ENCODE measurements at places on chromosomes 4 and X. TPM values are rescaled to one million over a fixed set of nuclear protein-coding genes. Genes with fewer than 3 reads are reported as not detected.
A peak's percentile ranks its signal among the peaks of the same experiment; 100 is the strongest.

- no peak overlapping the region for H3K27ac ChIP-seq
- no peak overlapping the region for H3K4me3 ChIP-seq
- DNase-seq: no peak
- H3K4me1 ChIP-seq: peaks cover 19% of the 10 kb centered on the region
- no peaks in the 10 kb centered on the region for H3K36me3 ChIP-seq
- H3K27me3 ChIP-seq: no peaks in the 10 kb centered on the region
Observed at GRCh38 chr4:38672074-38672396, 8.0 kb downstream of the KLF3 start.

Gene CXCL1
- total RNA-seq: 0.20 TPM

DNA sequence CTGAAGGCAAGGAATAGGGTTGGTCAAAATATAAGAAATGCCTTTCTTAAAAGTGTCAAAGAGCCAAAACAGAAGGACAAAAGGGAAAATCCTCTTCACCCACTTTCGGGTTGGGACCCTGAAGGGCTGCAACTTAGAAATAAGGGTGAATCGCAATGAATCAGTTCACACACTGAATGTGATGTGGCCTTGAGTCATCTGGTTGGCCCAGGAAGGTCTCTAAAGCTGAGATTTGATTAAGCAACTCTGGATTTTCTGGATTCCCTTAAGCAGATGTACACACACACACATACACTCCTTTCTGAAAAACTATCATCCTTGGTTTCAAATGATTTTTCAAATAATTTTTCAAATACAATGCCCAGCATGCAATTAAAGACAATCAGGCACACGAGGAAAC lies 13.1 kb downstream of the TAB3 start:
- peaks cover 4% of the 10 kb centered on the region for H3K36me3 ChIP-seq
- H3K27me3 ChIP-seq: no peaks in the 10 kb centered on the region
- no peaks in the 10 kb centered on the region for H3K4me1 ChIP-seq
- no peak overlapping the region for H3K4me3 ChIP-seq

Gene ANXA3
- 21.6 TPM for total RNA-seq

- no peak for DNase-seq
- H3K27me3 ChIP-seq: no peaks in the 10 kb centered on the region
- peaks cover 53% of the 10 kb centered on the region for H3K36me3 ChIP-seq
- H3K4me1 ChIP-seq: no peaks in the 10 kb centered on the region
- no peak overlapping the region for H3K27ac ChIP-seq
- H3K4me3 ChIP-seq: no peak overlapping the region
Observed at GRCh38 chr4:132417220-132417619, 731.9 kb upstream of the PCDH10 start.

DNA sequence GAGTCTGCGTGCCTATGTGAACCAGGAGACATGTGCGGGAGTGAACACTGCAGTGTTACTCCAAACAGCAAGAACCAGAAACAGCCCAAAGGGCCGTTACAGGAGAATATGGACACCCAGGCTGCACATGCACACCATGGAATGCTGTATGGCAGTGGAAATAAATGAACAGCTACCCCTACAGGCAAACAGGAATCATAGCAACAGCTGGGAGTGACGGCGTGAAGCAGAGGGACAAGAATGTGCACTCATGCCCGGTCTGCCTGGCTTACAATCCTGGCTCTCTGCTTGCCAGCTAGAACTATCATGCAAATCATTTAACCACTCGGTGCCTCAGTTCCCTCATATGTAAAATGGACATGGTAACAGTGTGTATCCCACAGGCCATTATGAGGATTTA lies 16.6 kb downstream of the GPKOW start:
- H3K4me1 ChIP-seq: no peaks in the 10 kb centered on the region
- no peaks in the 10 kb centered on the region for H3K27me3 ChIP-seq
- no peak overlapping the region for H3K27ac ChIP-seq
- H3K4me3 ChIP-seq: no peak overlapping the region
- peak; percentile 35 for DNase-seq

DNA sequence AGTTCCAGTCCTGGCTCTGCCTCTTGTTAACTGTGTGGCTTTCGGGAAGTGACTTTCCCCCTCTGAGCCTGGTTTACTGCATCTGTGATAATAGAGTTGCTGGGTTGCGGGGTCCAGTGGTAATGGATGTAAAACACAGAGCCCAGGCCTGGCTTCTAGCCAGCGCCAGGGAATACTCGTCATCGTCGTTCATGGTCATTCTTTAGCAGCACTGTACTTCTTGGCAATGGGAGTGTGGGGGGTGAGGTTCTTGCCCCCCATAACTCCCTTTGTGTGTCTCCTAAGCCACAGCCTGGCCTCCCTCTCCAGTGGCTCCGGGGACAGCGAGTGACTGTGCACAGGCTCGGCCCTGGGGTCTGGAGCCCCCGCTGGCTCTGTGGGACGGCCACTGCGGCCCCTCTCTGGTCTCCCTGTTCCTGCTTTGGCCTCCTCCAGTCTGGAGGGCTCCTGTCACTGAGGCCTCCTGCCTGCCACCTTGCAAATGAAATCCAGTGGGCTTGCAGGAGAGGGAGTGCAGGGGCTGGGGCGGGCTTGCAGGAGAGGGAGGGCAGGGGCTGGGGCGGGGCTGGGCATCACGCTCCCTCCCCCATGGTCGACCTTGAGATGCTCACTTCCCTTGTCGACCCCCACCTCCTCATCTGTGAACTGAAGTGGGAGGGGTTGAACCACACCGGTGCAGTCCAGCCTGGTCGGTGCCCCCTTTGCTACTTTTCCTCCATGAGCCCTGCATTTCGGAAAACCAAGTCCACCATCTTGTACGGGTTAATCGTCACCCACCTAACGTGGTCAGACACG lies 13.2 kb downstream of the PSAPL1 start:
- no peak overlapping the region for H3K27ac ChIP-seq
- no peak overlapping the region for H3K4me3 ChIP-seq
- peaks cover 2% of the 10 kb centered on the region for H3K27me3 ChIP-seq

Gene TMEM156
- total RNA-seq: not detected

Gene ANK2
- 30.5 TPM for total RNA-seq

Data from H9 (cell line).